HFFc6 (cell line): ENCODE measurements at places on chromosomes 6 and 20.

DNA sequence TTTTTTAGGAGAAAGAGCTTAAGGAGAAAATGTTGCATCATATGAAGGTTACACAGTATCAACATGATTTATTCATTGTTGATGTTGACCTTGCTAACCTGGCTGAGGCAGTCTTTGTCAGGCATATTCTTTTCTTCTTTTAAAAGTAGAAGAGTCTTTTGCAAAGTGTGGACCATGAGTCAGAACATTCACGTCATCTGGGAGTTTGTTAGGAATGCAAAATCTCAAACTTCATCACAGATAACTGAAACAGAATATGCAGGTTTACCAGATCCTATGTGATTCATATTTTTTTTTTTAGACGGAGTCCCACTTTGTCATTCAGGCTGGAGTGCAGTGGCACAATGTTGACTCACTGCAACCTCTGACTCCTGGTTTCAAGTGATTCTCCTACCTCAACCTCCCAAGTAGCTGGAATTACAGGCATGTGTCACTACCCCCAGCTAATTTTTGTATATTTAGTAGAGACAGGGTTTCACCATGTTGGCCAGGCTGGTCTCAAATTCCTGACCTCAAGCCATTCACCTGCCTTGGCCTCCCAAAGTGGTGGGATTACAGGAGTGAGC, 530.4 kb upstream of the BTBD3 start:
- peak; percentile 81 for DNase-seq

DNA sequence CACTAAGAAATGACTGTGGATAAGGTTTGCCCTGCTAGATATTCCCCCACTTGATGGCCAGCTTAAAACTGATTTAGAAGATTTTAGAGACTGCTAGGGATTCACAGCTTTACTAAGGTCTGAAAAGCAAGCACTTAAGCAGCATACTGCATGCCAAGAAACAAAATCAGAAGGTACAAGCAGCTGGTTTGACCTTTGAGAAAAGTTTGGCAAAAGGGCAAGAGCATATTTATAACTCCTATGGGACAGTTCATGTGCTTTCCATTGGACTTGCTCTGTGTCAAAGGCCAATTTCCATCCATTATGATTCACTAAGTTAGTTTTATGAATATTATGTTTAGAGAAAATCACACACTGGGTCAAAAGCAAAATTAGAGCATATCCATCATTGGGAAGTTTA, 402.8 kb downstream of the PKHD1 start:
- DNase-seq = no peak

DNA sequence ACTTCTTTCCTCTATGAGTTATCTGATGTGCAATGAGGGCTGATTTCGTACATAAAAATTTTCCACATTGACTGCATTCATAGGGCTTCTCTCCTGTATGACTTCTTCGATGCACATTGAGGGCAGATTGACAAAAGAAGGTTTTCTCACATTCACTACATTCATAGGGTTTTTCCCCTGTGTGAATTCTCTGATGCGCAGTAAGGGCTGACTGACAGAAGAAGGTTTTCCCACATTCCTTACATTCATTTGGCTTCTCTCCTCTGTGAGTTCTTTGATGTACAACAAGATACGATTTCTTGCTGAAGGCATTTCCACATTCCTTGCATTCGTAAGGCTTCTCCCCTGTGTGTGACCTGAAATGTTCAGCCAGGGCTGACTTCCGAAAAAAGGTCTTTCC, 11.4 kb downstream of the ZNF334 start:
- no peak for DNase-seq

GRCh38 chr6:145214570-145214969, 520.8 kb downstream of the EPM2A start:
- DNase-seq = peak; percentile 32

GRCh38 chr20:25036331-25036936, 21.5 kb downstream of the ACSS1 start:
- DNase-seq = no peak

GRCh38 chr20:33531047-33531877, 41.4 kb downstream of the CBFA2T2 start:
- DNase-seq = no peak

DNA sequence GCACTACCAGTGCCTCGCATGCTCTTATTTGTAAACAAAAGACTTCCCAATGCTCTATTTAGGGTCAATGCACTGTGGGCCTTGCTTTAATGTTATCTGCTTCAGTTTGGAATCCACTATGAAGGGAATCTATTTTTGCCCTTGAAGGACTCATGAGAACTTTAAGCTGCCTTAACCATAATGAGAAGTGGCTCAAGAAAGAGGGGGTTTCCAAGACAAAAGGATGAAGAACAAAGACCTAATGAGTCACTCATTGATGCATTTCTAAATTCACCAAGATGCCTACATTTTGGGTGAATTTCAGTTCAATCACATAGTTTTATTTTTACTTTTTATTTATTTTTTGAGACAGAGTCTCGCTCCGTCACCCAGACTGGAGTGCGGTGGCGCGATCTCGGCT, 228.2 kb downstream of the LY86 start:
- no peak for DNase-seq

GRCh38 chr20:38125157-38126056, 39.7 kb downstream of the TGM2 start:
- no peak for DNase-seq

DNA sequence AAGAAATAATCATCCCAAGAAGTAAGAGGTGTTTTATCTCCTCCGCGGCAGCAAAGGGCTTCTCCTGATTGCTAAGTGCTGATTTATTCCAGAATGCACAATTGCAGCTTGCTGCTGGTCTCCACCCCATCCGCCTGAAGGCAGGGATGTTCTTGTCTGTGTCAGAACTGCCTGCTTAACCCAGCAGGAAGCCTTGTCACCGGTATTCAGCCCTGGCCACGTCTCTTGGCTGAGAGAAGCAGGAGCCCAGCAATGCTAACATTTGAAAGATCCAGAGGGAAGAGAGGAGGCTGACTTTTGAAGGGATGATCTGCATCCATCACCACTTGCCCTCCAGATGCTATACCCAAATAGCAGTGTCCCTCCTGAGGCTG, 4.2 kb downstream of the SCML4 start:
- no peak for DNase-seq

DNA sequence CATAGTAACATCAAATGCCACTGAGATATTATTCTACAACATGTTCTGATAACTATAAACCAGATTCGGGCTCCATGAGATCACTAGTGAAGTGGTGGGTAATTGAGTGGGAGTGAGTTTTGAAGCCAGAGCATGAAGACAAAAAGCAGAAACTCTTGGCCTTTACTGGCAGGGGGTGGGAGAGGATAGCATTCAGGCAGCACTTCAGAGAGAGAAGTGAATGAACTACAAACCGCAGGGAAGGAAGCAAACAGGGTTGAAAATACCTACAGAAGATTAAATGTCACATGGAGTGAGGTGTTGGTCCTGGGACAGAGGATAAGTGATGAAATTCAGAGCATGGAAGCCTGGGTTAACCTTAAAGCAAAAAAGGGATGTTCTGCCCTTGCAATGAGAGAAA, 250.0 kb downstream of the EPM2A start:
- DNase-seq = no peak

- no peak for DNase-seq
Measured at GRCh38 chr20:35630636-35631035, 15.0 kb downstream of the SPAG4 start.

- no peak for DNase-seq
Measured at GRCh38 chr6:135018052-135018451, 36.6 kb downstream of the HBS1L start.

- DNase-seq = no peak
Measured at GRCh38 chr20:3777381-3777715, 3.9 kb downstream of the SPEF1 start.

DNA sequence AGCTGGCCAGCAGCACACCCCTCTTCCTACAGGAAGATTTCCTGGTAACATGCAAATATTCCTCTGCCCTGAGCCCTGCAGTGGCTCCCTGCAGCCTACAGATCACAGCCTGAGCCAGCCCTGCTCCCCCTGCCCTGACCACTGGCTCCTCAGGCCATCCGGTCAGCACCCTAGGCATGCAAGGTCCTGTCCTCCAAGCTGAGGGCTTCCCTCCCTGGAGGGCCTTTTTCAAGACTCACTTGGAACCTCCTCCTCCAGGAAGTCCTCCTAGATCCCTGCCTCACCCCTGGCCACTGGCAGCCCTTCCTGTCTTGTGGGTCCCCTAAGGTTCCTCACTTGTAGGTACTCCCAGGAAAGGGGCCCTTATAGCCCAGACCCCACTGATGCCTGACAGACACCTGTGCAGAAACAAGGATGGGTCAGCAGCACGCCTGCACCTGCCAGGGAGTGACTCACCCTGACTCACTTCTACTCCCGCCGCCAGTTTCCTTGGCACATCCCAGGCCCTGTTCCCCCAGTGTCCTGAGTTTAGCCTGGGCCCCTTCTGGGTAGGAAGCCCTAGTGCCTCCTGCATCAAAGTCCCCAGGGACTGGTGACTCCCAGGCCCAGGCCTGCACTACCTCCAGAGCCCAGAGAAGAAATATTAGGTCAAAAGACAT, 3.2 kb downstream of the SLC4A11 start:
- DNase-seq = no peak

GRCh38 chr20:23147964-23148730, 62.0 kb upstream of the CD93 start:
- DNase-seq = peak; percentile 71

DNA sequence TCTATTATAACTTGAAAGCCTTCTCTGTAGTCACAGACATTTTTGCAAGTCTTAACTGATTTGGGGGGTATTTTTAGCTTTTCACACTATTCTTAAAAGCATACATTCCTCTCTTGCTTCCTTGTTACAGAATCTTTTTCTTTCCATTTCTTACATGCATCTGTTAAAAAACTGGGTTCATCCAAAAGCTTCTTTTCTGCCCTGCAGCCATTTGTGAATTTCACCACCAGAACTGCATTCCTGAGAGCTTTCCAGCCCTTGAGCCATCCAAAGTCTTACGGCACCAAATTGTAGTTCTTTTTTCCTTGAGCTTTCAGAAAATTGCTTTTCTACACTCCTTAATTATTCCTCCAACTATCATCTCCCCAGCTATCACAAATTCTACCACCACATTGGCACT, 19.7 kb upstream of the GSTA4 start:
- peak; percentile 48 for DNase-seq

GRCh38 chr6:128131036-128131435, 230.2 kb upstream of the THEMIS start:
- no peak for DNase-seq

GRCh38 chr6:90428514-90428913, 131.9 kb upstream of the BACH2 start:
- no peak for DNase-seq

GRCh38 chr20:56720620-56721213, 91.6 kb downstream of the TFAP2C start:
- DNase-seq = no peak

DNA sequence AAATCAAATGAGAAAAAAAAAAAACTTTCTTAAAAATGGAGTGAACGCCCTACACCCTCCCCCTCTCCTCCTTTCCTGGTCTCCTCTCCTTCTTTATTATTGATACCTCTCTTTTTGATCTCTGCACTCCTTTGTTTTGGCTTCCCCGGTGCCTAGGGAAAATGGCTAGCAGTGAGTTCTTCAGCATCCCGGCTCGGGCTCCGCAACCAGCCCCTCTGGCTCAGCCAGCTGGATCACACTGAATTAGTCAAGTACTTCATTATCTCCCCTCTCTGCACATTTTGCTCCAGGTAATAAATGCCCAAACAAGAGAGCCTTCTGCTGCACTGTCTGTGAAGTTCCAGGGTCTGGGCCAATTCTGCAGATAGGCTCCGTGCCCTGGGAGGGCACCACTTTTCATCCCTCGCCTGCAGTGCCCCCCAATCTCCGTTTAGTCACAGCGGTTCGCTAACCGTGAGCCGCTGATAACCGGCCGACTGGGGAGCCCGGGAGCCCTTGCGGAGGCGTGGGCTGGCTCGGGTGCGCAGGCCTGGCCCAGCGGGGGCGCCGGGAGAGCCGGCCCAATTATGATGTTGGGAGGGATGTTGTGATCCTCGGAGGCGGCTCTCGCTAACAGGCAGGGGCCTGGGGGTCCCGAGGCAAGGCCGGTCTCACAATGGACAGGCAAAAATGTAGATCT, 301.9 kb downstream of the TFAP2A start:
- no peak for DNase-seq

DNA sequence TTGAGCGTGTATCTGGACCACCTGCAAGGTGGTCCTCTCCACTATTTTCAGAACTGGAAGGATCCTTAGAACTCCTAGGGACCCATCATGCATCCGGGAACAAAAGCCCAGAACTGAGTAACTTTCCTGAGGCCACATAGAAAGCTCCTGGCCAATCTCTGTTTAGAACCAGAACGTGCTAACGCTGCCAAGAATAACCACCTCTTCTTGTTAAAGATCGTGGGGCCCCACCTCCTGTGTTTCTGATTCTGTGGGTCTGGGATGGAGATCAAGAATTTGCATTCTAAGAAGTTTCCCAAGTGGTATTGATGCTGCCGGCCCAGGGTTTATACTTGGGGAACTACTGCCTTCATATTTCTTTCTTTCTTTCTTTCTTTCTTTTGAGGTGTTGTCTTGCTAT, 13.3 kb downstream of the CD40 start:
- peak; percentile 22 for DNase-seq

DNA sequence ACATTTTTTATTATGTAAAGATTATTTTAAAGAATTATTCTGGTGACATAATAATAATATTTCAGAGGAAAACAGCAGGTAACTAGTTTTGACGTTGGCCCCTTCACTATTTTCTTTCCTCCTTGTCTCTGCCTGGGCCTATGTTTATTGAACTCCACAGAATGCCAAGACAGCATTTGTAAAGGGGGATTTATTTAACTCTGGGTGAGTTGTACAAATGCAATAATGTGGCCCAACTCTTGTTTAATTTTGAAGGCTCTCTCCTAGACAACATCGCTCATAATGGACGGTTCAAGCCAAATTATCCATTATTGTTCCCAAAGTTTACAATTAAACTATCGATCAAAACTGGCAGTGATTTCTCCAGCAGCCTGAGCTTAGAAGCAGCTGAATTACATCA, 374.3 kb upstream of the SLC35B3 start:
- DNase-seq = no peak
